C1 segment of cervical spinal cord (tissue), 14 donors: ENCODE measurements at places on chromosomes 6 and 20.

- DNase-seq: no peak
Observed at GRCh38 chr6:149044528-149044927, 273.0 kb upstream of the TAB2 start.

DNA sequence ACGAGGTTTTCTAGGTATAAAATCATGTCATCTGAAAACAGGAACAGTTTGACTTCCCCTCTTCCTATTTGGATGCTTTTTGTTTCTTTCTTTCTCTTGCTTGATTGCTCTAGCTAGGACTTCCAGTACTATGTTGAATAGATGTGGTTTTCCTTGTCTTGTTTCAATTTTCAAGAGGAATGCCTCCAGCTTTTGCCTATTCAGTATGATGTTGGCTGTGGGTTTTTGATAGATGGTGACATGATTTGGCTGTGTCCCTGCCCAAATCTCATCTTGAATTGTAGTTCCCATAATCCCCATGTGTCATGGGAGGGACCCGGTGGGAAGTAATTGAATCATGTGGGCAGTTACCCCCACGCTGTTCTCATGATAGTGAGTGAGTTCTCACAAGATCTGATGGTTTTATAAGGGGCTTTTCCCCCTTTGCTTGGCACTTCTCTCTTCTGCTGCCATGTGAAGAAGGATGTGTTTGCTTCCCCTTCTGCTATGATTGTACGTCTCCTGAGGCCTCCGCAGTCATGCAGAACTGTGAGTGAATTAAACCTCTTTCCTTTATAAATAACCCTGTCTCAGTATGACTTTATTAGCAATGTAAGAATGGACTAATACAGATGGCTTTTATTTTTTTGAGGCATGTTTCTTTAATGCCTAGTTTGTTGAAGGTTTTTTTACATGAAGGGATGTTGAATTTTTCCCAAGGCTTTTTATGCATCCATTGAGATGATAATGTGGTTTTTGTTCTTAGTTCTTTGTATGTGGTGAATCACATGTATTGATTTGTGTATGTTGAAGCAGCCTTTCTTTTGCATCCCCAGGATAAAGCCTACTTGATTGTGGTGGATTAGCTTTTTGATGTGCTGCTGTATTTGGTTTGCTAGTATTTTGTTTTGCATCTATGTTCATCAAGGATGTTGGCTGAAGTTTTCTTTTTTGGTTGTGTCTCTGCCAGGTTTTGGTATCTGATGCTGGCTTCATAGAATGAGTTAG is 239.1 kb downstream of the THBS2 start:
- no peak for DNase-seq

DNA sequence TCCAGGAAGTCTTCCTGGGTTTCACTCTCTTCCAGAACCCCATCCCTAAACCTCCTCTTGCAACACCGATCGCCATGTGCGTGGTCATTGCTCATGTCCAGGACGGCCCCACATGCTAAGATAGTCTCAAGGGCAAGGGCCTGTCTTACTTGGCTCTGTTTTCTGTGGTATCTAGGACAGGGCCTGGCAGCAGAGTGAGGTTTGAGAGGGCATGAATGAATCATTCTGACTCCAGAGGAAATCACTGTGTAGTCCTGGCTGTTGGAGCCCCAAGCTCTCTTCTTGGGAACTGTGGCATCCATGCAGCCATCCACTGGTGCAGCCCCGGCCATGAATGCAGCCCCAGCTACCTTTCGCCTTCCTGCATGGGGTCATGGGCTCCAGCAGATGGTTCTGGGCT is 12.4 kb downstream of the SIRPA start:
- no peak for DNase-seq

- no peak for DNase-seq
Observed at GRCh38 chr6:144581812-144582537, 296.8 kb downstream of the UTRN start.

- DNase-seq: no peak
Observed at GRCh38 chr6:155126727-155127439, 131.8 kb downstream of the TIAM2 start.

- no peak for DNase-seq
Observed at GRCh38 chr20:5122873-5123260, 3.1 kb upstream of the PCNA start.

- DNase-seq: no peak
Observed at GRCh38 chr20:23311947-23312506, 38.6 kb upstream of the NXT1 start.

- no peak for DNase-seq
Observed at GRCh38 chr6:21143645-21144044, 449.9 kb upstream of the SOX4 start.

- DNase-seq: no peak
Observed at GRCh38 chr20:11769825-11770224, 147.9 kb upstream of the BTBD3 start.

DNA sequence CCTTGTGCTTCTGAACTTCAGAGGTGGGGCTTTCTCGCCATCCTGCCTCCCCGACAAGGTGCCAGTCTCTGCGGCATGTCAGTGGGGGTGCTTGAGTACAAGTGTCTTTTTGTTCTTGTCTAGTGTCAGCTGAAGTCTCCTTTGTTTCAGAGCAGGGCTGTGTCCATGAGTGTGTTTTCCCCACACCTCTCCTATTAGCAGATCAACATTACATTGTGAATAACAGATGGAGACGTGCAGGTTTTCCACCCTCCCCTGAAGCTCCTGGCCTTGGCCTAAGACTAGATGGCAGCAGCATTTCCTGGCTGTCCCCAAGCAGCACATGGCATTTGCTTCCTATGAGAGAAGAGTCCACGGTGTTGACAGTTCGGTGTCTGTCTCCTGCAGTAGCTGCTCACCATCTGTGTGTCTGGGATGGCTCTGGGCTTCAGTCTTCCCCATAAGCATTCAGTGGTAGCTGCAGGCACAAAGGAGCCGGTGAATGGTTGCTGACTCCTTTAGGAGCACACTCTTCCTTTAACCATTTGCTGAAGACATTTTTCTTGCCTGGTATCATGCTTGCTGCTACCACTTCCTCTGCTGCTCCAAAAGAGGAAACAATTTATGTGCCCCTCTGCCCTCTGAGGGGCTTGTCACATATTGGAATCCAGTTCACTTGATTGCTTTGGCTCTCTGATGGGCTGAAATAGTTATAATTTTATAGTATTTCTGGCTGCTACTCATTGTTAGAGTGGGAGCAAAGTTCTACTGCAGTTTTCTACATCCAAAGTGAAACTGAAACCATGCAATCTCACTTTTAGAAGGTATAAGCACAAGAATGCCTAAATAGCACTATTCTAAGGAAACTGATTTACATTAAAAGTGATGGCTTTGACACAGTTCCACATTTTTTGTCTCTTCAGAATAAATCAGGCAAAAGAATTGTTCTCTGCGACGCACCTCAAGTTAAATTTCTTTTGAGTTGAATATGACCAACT is 913.0 kb downstream of the C6orf118 start:
- DNase-seq: peak; percentile 40

- DNase-seq: peak; percentile 68
Observed at GRCh38 chr6:118893064-118893806, 717 bp upstream of the ASF1A start.

GRCh38 chr6:142721215-142721920 is 223.6 kb downstream of the HIVEP2 start:
- DNase-seq: no peak
